ENCODE measurements at places on chromosomes 7 and 10.

- DNase-seq, result no peak
Measured at GRCh38 chr7:45368129-45368807, 205.9 kb upstream of the ADCY1 start.

DNA sequence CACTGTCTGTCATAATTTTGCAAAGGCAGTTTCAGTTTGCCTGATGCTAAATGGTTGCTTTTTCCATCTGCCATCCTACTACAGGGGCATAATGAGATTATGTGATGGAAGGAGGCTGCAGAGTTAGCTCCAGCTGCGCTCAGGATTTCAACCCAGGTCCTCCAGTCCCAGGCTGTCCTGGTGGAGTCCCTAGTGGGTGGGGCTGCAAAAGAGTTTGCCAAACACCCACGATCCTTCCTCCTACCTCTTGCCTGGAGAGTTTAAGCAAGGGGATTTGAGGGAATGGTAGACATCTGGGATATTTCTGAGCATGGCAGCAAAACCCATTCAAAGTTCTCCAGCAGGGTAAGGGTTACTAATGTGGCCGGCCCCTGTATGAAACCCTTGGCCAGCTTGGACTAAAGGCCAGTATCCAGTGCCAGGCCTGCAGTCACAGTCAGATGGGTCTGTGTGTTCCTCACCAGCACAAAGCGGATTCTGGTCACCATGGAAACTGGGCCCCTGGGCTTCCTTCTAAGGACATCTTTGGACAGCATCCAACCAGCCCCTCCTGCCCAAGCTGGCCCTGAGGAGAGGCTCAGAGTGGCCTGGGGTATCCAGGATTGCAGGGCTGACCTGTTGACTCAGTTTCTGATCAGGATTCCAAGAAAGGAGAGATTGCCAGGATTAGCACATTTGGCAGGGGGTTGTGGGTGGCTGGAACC is 42.7 kb upstream of the CHST3 start:
- no peak for DNase-seq

- no peak for DNase-seq
Measured at GRCh38 chr10:128835361-128835760, 631.7 kb upstream of the MGMT start.

DNA sequence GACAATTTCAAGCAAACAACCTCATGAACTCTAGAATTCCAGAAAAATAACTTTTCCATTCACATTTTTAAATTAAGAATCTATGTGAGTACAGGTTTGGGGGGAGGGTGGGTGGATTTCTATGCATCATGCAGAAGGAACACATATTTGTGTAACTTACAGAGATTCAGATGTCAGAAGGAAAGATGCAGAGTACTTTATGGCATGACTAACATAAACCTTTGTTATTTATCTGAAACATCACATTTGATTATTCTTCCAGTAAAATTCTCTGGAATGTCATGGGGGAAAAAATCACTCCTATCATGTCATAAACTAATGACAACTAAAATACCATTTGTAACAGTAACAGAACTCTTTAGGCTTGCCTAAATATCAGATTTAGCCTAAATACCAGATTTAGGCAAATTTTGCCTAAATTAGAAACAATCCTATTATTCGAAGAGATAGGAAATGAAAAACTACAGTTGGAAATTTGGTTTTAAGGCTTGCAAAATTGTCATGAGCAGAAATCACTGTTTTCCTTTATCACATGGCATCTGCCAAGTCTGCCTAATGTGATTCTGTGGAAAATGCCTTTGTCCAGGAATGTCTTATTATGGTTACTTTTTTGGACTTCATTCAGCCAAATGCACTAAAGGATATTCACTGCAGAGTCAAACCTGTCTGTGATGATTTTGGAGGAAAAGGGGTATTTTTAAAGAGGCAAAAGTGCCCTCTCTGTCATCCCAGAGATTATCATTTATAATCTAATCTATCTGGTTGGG is 527.7 kb upstream of the CELF2 start:
- DNase-seq, result no peak

- no peak for DNase-seq
Measured at GRCh38 chr10:13765641-13766341, 179.0 kb downstream of the PRPF18 start.

- no peak for DNase-seq
Measured at GRCh38 chr7:144513334-144513733, 109.8 kb upstream of the NOBOX start.

DNA sequence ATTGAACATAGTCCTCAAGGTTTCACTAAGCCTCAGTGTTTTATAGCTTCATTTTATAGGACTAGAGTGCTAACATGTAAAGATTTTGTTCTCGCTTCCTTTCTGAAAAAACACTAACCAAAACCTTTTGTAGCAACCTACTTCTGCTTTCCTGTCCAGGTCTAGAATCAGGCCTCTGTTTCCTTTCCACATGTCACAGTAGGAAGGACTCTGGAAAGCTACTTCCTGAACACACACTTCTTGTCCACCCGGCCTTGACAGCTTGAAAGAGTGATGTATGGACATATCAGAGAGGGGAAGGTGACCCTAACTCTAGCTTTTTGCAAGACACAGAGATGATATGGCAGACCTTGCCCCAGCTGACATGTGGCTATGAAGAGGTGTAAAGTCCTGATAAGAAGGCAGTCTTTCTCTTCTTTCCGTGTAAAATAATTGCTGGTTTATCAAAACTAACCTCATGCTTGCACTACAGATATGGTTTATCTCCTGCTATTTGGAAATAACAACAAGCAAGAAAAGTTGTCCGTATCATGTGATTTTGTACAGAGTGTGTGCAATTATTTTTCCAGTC is 175.4 kb downstream of the SKAP2 start:
- no peak for DNase-seq

DNA sequence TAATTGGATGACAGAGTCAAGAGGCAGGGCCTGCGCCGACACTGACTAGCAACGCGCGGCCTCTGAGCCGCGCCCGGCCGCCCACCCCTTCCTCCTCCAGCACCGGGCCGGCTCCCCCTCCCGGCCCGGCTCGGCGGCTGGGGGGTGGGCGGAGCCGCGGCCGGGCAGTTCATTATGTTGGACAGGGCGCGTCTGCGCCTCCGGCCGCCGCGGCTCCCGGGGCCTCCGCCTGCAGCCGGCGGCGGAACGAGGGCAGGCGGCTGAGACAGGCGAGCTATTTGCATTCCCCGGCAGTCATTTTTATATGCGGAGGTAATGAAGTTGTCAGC is 106.7 kb downstream of the SNX10 start:
- DNase-seq, result no peak

DNA sequence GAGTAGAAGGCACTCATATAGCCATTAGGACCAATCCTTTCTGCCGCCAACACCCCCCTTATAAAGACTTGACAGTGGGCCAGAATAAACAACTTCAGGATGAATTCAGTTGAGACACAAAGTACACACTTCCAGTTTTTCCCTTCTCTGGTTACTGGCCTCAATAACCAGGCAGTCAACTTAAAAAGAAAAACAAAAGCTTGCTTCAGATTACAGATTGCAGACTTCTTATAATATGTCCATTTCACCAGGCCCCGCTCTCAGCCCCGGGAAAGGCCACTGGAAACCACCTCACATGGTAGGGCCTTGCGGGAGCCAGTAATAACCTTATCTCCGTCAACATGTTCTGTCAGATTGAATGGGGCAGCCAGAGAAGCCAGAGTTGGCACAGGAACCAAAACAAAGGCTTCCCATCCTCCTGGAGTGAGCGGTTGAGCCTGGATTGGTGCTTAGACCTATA is 108.8 kb downstream of the EGFR start:
- DNase-seq, result no peak

- DNase-seq, result no peak
Measured at GRCh38 chr10:87915406-87915805, 52.0 kb downstream of the PTEN start.

DNA sequence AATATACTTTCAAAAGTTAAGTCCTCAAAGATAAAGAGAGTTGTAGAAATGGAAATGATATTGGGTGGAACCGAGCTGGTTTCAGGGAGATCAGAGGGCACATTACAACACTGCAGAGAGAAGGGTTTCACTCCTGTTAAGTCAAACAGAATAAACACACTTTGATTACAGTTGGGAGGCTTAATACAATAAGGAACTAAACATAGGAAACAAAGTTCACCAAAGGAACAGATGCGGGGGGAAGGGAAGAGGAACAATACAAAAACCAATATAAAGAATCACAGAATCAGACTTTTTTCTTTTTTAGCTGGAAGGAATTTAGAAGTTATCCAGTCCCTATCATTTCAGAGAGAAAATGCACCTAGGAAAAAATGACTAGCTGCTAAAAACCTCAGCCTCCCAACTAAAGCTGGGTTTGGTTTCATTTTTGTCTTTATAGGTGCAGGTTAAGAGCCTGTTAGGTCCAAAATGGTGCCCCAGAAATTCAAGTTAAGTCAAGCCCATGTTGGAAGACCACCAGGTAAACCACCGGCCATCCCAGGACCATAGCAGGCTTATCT is 81.9 kb downstream of the DNMBP start:
- DNase-seq, result no peak

GRCh38 chr10:95864906-95865813 is 42.6 kb upstream of the CC2D2B start:
- peak; percentile 57 for DNase-seq

DNA sequence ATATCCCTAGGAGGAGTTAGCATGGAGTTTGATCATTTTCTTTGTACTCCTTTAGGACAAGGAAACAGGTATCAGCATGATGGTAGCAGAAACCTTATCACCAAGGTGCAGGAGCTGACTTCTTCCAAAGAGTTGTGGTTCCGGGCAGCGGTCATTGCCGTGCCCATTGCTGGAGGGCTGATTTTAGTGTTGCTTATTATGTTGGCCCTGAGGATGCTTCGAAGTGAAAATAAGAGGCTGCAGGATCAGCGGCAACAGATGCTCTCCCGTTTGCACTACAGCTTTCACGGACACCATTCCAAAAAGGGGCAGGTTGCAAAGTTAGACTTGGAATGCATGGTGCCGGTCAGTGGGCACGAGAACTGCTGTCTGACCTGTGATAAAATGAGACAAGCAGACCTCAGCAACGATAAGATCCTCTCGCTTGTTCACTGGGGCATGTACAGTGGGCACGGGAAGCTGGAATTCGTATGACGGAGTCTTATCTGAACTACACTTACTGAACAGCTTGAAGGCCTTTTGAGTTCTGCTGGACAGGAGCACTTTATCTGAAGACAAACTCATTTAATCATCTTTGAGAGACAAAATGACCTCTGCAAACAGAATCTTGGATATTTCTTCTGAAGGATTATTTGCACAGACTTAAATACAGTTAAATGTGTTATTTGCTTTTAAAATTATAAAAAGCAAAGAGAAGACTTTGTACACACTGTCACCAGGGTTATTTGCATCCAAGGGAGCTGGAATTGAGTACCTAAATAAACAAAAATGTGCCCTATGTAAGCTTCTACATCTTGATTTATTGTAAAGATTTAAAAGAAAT is 4.8 kb downstream of the BAMBI start:
- DNase-seq, result no peak

DNA sequence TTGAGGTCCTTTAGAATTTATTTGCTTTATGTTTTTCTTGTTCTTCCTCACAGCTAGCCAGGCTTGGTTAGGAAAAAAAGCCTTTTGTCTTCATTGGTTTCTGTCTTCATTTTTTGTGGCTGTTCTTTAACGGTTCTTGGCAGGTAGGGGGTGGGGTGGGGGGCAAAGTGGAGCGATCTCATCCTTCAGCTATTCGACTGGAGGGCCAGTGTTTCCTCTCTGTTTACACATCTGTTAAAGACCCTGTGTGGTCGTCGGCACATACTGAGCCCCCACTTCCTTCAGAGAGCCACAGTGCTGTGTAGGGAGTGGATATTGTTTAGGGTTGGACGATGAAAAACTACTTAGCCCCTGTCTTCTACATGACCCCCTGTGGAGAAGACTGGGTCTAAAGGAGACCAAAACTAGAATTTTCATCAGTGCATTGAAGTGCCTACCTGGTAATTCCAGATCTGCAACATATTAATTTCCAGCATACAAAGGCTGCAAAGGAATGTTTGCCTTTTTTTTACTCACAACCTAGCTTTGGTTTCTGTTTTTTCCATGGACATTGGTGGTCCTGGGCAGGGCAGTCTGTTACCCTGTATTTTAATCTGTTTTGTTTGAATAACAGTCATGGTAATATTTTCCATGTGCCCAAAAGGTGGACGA is 29.0 kb downstream of the PRPF18 start:
- no peak for DNase-seq

GRCh38 chr7:73577627-73578341 is 595 bp downstream of the TBL2 start:
- no peak for DNase-seq

DNA sequence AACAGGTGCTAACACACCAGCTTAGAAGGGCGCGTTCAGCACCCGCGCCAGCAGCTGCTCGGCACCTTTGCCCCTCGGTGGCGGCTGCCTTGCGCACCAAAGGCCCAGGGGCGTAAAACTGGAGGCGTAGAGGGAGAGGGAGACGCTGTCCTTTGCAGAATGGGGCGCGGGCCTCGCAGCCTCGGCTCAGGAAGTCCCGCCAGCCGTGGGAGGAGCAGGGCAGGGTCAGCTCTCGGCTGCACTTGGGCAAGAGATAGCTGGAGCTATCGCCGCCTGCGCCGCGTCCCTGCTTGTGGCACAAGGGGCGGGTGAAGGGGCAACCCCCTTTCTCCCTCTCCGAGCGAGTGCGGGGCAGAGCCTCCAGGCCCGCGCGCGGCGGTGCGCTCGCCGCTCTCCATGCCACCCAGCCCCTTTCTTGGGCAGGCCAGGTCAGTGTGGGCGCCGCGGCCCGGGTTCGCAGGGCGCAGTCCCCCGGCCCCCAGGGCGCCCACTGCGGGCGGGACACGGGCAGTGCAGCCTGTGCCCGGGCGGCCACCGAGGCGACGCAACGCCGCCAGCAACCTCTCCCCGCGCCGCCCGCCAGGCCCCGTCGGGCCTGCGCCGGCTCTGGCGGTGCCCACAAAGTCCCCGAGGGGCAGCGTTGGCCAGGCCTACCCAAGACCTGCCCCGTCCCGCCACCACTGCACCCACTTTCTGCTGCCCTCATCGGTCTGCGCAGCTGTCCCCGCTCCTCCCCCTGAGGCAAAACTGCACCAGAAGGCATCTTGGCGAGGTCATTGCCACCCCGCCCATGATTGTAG is 4.1 kb downstream of the NEUROD6 start:
- DNase-seq, result no peak

- no peak for DNase-seq
Measured at GRCh38 chr7:18416988-18417387, 78.6 kb upstream of the HDAC9 start.

DNA sequence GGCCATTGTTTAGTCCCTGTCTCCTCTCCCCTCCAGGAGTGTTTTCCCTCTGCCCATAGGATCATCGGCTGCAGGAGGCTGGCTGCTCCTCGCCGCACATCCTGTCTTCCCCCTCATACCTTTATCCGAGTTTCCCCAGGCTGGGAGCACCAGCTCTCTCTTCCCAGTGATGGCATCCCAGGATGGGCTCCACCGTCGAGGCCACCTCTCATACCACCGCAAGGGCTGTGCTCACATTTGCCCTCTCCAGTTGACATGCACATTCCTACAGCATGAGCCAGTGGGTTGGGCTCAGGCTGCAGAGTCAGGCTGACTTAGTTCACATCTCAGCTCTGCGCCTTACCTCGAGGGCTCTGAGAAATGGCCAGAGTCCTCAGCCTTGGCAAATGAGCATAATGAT is 12.1 kb downstream of the HKDC1 start:
- DNase-seq, result peak; percentile 52

GRCh38 chr10:37734971-37735370 is 122.4 kb downstream of the ZNF248 start:
- DNase-seq, result peak; percentile 6
